ENCODE measurements at places on chromosomes 2 and 18.

DNA sequence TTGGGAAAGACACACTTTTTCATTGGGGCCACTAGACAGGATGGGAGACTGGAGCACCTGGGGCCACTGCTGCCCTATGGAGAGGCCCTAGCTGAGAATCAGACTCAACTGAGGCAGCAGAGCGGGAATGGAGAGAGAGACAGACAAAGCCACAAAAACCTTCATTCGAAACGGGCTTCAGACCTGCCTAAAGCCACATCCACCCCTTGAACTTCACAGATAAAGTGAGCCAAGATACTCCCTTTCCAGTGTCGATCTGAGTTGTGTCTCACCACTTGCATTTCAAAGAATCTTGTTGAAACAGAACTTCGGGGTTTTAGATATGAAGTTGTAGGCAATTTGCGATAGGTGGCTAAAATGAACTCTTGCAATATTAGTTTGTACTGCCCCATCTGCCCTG, 11.3 kb upstream of the LDLRAD4 start:
- DNase-seq, result no peak

DNA sequence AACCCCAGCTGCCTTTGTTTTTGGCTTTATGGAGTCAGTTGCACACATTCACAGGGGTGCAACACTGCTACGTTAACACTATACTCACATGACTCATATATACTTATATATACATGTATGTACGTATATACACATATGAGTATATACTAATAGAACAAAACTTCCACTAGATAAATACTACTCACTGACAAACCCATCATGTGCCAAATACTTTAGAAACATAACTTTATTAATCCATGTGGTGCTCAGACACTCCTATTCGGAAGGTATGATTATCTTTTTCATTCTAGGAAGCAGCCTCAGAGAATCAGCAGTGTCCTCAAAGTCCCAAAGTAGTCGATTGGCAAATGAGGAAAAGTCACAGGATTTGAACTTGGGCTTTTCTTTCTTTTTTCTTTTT, 7.9 kb downstream of the PMAIP1 start:
- no peak for DNase-seq

GRCh38 chr2:77484026-77484425, 38.1 kb downstream of the LRRTM4 start:
- no peak for DNase-seq

DNA sequence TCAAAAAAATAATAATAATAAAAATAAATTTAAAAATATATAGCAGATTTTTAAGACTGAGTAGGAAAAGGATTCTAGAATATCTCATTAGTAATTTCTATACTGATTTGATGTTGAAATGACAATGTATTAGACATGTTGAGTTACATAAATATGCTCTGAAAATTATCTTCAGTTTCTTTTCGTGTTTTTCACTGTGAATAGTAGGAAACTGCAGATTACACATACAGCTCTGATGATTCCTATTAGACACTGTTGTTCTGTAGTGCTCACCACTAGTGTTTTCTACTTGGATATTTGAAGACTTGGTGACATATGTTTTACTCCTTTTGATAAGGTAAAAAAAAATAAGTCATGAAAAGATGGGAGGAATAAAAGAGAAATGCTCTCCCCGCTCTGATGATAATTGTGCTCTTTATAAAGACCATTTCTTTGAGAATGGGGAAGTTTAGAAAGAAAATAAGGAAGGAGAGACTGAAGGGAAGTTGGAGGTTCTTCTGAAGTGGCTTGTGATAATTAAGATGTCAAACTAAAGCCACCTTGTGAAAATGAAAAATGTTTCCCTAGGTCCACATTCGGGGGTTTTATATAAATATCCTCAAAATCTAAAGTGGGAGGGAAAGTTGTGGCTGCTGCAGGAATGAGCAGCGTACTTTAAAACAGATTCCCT, 52.9 kb downstream of the SLC9A2 start:
- no peak for DNase-seq

DNA sequence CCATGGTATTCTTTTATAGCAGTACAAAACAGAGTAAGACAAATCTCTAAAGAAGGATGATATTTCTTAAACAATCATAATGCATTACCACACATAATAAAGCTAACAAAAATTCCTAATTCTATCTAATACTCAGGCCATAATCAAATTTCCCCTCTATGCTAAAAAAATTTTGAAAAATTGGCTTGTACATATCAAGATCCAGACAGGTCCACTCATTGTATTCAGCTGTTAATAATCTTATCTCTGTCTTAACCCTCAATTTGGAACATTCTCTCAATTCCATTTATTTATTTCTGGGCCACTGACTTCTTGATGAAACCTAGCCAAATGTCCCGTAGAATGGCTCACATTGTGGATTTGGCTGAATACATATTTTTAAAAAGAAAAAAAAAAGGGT, 59.1 kb upstream of the PAX3 start:
- no peak for DNase-seq

DNA sequence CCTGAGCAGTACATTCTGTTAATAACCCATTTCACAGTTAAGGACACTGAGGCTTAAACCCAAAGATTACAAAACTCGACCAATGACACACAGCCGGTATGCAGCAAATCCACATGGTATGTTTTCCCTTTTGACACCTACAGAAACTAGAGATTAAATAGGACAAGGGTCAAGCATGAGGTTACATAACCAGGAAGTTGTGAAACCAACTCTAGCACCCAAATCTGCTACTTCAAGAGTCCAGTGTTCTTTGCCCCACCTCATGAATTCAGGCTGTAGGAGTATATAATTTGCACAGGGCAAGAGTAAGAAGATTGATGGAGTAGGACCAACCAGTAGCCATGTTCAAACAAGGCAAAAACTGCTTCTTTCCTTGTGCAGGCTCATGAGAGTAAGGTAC, 249.8 kb downstream of the BCL11A start:
- no peak for DNase-seq

- DNase-seq, result no peak
Observed at GRCh38 chr18:59719544-59720181, 22.4 kb upstream of the CCBE1 start.

- DNase-seq, result no peak
Observed at GRCh38 chr2:28345619-28346018, 47.0 kb upstream of the FOSL2 start.

- no peak for DNase-seq
Observed at GRCh38 chr2:217799563-217800432, 203.0 kb downstream of the TNS1 start.

DNA sequence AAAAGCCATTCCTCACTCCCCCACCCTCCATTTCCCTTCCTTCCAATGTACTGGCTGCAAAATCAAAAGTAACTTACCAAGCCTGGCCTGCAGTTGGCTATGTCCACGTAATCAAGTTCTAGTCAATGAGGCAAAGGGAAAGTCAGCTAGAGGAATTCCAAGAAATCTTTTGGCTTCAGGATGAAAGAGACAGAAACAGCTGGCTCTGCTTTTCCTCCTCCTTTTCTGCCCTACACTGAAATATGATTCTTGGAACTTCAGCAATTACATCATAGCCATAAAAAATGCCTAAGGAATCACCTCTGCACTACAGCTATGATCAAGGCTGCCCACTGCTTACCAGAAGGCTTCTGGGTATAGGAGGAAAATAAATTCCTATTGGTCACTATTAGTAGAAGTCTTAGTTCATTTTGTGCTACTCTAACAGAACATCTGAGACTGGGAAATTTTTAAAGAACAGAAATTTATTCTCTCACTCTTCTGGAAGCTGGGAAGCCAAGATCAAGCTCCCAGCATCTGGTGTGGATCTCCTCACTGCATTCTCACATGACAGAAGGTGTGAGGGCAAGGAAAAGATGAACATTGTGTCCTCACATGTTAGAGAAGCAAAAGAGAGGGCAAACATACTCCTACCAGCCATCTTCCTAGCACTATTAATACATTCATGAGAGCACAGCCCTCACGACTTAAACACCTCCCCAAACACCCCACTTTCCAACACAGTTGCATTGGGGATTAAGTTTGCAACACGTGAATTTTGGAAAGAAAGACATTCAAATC, 219.9 kb downstream of the TMX3 start:
- no peak for DNase-seq

- DNase-seq, result no peak
Observed at GRCh38 chr2:98390571-98391476, 44.6 kb downstream of the CNGA3 start.

DNA sequence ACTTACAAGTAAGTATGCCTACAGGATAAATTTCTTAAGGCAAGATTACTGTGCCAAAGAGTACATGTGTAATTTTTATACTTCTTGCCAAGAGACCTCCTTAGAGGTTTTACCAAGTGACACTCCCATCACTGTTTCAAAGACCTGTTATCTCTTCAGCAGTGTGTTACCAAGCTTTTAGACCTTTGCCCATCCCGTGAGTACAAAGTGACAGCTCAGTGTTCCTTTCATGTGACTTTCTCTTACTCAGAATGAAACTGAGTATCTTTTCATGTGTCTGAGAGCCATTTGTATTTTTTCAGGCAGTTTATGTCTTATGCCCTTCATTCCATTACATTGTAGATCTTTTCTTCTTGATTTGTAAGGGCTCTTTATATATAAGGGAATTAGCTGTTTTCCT, 287.5 kb upstream of the SALL3 start:
- no peak for DNase-seq

DNA sequence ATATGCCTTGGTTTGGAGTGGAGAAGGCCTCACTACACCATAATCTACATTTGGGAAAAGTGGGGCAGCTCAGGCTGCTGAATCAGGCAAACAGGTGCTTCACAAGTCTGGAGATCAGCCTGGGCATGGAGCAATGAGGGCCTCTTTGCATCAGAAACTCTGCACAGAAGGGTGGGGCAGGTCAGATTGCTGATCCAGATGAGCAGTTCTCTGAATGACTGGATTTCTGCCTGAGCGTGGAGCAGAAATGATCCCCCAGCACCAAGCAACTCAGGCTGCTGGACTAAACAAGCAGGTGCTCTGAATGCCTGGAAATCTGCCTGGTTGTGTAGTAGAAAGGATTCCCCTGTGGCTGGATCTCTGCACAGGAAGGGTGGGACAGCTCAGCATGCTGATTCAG, 605.3 kb upstream of the ZNF804A start:
- no peak for DNase-seq

GRCh38 chr18:75783566-75784281, 356.2 kb upstream of the SMIM21 start:
- no peak for DNase-seq

DNA sequence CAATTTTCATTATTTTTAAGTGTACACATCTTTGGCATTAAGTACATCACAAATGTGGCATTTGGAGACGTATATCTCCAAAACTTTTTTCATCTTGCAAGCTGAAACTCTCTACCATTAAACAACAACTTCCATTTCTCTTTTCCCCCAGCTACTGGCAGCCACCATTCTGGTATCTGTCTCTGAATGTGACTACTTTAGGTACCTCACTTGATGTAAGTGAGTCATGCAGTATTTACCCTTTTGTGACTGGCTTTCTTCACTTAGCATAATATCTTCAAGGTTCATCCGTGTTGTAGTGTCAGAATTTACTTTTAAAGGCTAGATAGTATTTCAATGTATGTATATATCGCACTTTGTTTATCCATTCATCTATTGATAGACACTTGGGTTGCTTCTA, 17.0 kb downstream of the BABAM2 start:
- no peak for DNase-seq

DNA sequence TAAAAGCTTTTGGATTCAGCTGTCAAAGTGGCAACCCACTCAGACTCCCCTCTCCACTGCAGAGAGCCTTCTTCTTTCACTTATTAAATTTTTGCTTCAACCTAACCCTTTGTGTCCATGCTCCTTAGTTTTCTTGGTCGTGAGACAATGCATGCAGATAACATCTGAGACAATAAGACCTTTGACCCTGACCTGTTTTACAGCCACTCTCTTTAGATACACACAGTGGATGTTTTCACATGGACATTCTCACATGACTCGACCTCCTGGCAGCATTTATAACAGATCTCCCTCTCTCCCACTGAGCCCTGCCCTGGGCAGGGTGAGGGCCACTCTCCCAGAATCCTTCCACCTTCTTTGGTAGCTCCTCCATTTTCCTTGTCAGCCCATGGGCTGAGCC, 30.4 kb upstream of the IL36G start:
- no peak for DNase-seq

- DNase-seq, result no peak
Observed at GRCh38 chr2:166610913-166611305, 116.9 kb upstream of the SCN7A start.

DNA sequence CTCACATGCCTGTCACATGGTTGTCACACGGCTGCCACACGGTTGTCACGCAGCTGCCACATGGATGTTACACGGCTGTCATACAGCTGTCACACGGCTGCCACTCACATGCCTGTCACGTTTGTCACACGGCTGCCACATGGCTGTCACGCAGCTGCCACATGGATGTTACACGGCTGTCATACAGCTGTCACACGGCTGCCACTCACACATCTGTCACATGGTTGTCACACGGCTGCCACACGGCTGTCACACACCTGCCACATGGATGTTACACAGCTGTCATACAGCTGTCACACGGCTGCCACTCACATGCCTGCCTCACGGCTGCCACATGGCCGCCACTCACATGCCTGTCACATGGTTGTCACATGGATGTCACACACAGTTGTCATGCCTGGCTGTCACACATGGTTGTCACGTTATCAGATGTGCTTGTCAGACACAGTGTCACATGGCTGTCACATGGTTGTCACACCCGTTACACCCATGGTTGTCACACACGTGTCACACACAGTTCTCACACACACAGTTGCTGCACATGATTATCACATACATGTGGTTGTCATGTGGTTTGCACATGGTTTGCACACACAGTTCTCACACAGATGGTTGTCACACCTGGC, 19.4 kb downstream of the KCNG2 start:
- DNase-seq, result no peak

GRCh38 chr2:18500333-18500732, 60.1 kb downstream of the RDH14 start:
- no peak for DNase-seq

DNA sequence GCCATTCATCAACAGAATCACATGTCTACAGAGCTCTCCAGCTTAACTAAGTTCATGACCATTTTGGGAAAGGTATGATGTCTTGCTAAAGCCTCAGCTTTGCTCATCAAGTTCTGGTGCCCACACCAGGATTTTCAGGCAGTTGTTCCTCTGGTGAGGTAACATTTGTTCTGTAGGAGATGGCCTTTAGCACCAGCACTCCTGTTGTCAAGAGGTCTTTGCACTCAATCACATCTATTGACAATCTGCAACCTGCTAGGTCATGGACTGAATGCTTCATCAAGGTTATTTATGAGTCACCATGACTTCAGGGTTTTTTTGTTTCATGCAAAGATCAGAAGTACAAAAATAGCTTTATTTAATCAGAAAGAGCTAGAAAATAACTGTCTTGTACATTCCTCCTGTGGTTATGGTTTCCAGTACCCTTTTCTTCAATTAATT, 36.6 kb upstream of the VIT start:
- DNase-seq, result no peak

- DNase-seq, result no peak
Observed at GRCh38 chr2:149513461-149513860, 74.1 kb downstream of the MMADHC start.
